ENCODE measurements at places on chromosomes 2 and 18.
A peak's percentile ranks its signal among the peaks of the same experiment; 100 is the strongest.

GRCh38 chr2:85899284-85899683 is 10.5 kb upstream of the ST3GAL5 start:
- no peak for DNase-seq

GRCh38 chr2:159961037-159961436 is 101.4 kb downstream of the PLA2R1 start:
- DNase-seq, result no peak

GRCh38 chr2:181431674-181432073 is 25.5 kb upstream of the ITGA4 start:
- no peak for DNase-seq

- DNase-seq, result no peak
Observed at GRCh38 chr2:73202156-73203054, at the start of gene NOTO. NOTO (plus strand) TSS chr2:73202574; CDS start chr2:73202667, 93 bp downstream.

DNA sequence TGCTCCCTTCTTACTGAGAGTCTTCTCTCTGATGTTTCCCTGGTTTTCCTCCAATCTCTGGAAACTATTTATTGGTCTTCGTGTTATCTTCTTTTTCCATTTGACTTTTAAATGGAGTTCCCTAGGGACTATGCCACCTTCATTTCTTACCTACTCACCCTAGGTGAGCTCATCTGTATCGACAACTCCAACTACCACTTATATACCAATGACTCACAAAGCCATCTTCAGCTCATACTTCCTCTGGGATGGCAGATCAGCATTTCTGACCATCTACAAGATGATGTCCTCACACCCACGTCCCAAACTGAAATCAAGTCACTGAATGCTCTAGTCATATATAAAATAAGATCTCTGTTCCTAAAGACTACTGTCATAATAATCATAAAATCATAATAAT is 40.6 kb downstream of the CFAP210 start:
- no peak for DNase-seq

- no peak for DNase-seq
Observed at GRCh38 chr2:48865704-48866103, 110.2 kb upstream of the LHCGR start.

GRCh38 chr2:120391911-120392665 is 46.2 kb downstream of the INHBB start:
- peak; percentile 9 for DNase-seq

DNA sequence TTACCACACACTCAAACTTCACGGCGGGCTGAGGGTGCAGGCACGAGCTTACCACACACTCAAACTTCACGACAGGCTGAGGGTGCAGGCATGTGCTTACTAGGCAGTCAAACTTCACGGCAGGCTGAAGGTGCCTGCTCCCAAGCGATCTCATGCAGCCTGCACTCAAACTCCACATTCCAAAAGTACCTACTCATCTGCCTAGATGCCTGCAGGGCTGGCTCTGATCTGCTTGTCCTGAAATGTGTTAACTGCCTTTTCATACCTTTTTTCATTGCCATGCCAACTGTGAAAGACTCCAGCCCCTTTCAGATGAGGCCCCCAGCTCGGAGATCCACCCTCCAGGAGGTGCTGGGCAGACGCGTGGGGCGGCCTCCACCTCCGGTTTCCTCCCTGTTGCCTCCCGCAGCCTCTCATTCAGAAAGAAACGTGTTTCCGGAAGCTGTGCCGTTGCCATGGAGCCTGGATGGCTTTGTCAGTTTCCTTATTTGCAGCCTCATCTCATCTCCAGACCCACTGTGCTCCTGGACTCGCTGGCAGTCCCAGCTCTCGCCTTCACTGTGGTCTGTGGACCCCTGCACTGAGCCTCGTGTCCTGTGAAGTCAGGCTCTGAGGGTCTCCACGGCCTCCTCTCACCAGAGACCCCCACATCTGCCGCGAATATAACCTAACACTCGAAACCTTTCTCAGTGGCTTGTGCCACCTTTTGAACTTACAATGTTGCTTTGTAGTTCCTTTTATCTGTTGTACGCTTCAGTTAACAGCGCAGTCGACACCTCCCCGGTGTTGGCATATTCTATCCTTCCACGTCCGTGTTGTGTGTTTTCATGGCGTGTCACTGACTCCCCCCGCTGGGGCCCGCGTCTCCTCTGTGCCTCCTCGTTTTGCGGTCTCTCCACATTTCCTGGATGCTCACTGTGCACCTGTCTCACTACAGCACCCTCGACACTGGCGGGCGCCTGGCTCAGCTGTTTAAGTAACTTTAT is 106.1 kb upstream of the ALKAL2 start:
- no peak for DNase-seq

DNA sequence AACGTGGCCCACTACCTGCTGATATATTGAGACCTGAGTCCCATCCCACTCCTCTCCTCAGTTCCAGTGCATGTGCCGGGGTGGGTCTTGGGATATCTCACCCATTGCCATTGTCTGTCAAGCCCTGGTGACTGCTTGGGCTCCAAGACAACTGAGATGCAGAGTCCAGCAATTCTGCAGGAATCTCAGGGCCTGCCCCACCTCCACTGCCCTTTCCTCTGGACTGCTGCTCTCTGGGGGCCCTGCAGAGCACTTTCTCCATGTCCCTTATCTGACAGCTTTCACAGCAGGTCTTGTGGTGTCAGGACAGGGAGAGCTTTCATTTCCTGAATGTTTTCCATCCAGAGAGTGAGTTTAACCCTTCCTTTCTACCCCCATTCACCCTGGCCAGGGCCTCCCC is 152.9 kb downstream of the ARL4C start:
- DNase-seq, result no peak

DNA sequence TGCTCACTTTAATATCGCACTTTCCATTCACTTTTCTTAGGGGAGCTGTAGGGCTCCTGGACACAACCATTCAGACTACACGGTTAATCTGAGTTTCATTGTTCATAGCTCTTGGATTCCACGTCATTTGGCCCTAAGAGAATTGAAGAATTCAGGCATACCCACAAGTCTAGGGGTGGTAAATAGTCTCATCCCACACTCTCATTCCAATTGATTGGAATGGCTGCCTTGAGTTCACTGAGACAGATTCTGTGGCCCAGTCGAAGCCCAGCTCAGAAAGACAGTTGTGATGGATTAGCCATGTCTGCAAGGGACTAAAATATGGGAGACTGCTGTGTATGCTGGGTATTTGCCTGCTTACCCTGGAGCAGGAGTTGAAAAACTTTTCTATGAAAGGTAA is 124.6 kb downstream of the TFCP2L1 start:
- DNase-seq, result no peak

GRCh38 chr18:8972116-8972515 is 130.4 kb upstream of the NDUFV2 start:
- no peak for DNase-seq

DNA sequence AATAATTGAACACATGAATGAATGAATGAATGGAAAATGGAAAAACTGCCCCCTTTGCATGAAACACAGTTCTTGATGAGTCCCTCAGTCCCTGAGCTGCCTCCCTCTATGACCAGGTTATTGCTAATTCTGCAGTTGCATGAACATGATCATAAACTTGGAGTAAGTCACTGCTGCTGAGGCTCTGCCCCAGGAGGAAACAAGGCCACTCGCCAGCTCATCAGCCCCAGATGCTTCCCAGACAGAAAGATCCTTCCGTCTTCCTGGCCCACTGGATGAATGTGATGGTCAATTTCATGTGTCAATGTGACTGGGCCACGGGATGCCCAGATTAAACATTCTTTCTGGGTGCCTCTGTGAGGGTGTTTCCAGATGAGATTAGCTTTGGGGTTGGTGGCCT is 16.4 kb downstream of the GPR45 start:
- no peak for DNase-seq

DNA sequence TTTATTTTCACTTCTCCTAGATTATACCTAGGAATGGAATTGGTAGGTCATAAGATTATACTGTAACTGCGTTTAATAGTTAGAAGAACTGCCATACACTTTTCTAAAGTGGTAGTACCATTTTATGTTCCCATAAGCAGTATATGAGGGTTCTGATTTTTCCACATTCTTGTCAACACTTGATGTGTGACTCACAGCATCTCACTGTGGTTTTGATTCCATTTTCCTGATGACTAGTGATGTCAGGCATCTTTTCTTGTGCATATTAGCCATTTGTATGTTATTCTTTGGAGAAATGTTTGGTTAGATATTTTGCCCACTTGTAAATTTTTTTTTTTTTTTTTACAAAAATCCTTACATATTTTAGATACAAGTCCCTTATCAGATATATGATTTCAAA is 2.3 kb downstream of the DCAF17 start:
- no peak for DNase-seq

DNA sequence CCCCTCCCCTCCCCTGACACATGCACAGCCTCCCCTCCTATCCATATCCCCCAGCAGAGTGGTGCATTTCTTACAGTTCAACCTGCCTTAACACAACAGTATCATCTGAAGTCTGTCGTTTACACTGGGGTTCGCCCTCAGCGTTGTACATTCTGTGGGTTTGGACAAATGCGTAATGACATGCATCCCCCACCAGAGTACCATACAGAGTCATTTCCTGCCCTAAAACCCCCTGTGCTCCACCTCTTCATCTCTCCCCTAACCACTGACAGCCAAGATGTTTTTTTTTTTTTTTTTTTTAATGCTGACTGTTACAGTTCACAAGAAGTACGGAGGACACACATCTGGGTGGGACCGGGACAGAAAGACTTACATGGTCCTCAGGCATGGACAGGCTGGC is 22.6 kb downstream of the POMC start:
- DNase-seq, result no peak

DNA sequence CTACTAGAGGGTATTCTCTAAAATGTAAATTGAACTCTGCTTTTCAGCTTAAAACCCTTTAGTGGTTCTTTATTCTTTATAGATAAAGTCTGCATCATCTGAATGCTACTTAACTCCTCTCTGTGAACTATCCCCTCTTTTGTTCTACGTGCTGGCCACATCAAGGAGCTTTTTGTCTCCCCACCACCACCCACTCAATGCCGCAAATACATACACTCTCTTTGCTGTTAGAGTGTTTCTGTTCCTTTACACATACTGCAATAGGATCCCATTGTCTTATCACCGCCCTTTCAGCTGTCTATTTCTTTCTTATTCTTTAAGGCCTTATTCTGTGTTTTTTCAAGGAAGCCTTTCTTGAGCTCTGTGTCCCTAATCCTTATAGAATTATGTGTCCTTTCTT is 83.3 kb downstream of the EML4 start:
- DNase-seq, result no peak

GRCh38 chr2:55590810-55591440 is 26.5 kb downstream of the PPP4R3B start:
- no peak for DNase-seq

DNA sequence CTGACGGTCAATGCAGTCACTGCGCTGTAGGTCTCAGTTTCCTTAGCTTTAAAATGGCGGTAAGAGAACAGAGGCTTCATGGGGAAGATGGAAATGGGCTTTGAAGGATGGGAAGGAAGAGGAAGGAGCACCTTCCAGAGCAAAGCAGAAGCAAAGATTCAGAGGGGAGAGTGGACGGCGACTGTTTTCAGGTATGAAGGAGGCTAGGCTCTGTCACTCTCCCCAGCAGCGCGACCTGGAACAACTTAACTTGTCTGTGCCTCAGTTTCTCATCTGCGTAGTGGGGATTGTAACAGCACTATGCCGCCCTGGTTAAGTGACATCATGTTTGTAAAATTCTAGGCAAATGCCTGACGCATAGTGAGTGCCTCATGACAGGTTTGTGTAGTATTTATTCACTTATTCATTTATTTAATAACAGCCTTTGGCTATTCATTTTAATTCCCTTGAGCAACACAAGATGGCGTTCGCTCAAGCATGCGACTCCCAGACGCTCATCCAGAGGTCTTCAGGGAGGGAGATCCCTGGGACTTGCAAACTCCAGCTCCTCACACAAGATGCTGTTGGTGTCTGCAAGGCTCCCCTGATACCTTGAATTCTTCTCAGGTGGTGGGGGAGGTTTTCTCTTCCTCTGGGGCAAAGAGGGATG is 336.3 kb downstream of the DYSF start:
- no peak for DNase-seq

DNA sequence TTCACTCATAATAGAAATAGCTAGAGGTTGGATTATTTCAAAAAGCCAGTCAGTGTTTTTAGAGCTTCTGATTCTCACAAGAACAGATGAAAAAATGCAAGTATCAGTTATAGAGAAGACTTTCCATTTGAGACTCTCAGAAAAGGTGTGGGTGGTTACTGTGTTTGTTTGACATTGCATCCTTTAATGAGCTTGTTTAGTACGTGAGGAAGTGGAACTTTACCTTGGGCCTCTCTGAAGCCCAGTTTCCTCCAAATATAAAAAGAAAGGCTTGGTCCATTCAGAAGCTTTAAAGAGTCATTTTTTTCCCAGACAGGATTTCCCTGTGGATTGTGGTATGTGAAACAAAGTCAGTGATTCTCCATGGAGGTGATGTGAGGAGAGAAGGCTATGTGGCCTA is 89.9 kb upstream of the RANBP2 start:
- DNase-seq, result no peak

DNA sequence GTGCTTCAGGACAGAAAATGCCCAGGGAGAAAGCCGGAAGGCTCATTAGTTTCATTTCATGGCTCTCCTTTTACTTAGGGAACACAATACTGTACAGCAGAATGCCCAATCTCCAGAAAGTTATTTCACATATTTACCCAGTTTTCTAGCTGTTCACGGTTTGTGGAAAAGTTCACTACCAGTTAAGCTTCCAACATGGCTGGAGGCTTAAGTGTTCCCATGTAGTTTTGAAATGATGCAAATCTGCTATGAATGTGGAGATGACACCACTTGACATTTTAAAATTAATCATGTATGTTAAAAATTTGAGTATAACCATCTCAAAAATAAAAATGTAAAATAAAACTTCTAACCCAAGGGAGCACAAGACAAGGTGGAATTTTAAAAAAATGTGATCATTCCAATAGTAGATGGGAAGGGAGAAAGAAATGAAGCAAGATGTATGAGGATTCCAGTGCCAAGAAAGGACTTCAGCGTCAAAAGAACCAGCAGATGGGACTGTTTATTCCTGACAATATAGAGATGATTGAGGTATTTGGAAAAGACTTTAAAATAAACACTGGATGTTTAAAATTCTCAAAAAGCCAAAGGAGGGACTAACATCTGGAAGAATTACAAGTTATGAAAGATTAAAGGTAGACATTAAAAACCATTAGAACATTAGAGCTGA is 60.9 kb upstream of the OSR1 start:
- no peak for DNase-seq

GRCh38 chr18:26703170-26703930 is 155.0 kb upstream of the KCTD1 start:
- no peak for DNase-seq

- DNase-seq, result no peak
Observed at GRCh38 chr2:229181641-229182040, 89.4 kb downstream of the PID1 start.

DNA sequence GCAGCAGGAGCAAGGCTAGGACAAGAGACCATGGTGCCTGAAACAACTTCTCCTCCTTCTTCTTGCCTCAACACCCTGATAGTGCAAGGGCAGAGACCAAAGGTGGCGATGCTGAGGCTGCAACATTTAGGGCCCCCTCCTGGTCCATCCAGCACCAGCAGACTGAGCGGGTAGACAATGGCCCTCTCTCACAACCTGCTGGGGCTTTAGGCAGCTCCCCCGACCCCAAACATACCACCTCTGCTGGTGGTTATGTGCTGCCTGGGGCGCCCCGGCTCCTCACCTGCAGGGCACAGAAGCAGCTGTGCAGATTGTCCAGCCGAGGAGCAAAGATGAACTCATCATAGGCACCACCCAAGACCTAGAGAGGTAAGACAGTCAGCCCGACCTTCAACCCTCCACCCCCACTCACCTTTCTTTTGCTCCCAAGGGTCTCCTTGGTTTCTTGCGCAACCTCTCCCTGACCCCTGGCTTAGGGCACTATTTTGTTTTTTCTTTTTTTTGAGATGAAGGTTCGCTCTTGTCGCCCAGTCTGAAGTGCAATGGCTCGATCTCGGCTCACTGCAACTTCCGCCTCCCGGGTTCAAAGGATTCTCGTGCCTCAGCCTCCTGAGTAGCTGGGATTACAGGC is 3.5 kb downstream of the DNPEP start:
- DNase-seq, result no peak
